ENCODE measurements at places on chromosomes 4 and X. TPM values are rescaled to one million over a fixed set of nuclear protein-coding genes. Genes with fewer than 3 reads are reported as not detected.

GRCh38 chr4:71262161-71262560 lies 76.7 kb upstream of the SLC4A4 start:
- DNase-seq, result no peak

Gene HMX1
- not detected for total RNA-seq

DNA sequence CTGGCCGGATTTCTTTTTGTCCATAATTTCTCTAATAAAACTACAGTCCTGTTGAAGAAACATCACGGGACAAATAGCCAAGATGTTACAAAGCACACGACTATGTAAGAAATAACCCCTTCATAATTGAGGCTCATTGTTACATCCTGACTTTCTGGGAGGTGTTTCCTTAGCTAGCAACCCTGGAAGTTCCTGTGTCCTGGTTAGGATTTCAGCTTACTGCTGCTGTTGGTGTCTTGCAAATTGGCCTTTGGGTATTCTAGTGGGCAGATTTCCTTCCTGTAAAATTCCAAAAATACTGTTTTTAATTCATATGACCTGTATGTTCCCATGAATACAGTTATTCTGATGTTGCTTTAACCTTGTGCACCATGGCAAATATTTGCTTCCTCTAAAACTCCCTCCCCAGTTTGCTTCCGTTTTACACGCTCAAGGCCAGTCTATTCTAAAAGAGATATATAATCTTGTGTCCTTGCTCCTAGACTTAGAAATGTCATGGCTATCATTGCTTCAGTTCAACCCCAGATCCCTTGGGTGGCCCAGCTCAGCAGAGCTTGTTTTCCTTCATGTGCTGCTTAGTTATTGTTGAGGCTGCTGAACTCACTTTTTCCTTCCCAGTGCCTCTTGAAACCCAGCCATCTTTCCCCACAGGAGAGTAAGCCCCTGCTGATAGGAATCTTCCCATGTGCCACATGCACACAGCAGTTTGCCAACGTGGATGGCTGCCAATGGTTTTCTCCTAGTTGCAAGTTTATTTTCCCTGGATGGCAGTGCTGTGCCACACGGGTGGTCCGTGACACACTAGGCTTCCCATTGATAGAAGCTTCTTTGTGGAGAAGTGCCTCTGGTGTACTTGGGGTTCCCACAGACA lies 75.8 kb downstream of the TSPAN7 start:
- DNase-seq, result no peak

Gene RASGEF1B
- not detected for total RNA-seq

- no peak for DNase-seq
Measured at GRCh38 chrX:112863850-112864249, 23.2 kb upstream of the AMOT start.

GRCh38 chr4:70280567-70280966 lies 38.2 kb downstream of the CSN3 start:
- no peak for DNase-seq

DNA sequence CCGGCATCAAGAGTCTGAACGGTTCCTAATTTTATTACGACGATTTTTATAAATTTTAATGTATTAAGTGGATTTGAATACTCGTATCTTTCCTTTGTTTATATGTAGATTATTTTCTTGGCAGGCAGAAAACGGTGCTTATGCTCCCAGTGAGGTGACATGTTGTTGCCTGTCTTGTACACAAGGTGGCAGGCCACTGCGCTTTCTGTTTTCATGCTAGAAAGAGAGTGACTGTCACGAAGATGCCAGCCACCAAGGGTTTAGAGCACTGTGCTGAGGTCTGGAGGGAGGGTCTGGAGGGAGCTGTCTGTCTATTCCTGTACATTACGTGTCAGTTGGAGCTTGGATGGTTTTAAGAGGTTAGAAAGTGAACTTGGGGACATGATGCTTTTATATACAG lies 87.7 kb downstream of the SHROOM2 start:
- peak; percentile 18 for DNase-seq

- no peak for DNase-seq
Measured at GRCh38 chrX:38220024-38220414, 652 bp downstream of the SRPX start.

Gene GUCY1A1
- total RNA-seq, result 0.57 TPM

- no peak for DNase-seq
Measured at GRCh38 chrX:110600745-110601310, 194.8 kb downstream of the CHRDL1 start.

DNA sequence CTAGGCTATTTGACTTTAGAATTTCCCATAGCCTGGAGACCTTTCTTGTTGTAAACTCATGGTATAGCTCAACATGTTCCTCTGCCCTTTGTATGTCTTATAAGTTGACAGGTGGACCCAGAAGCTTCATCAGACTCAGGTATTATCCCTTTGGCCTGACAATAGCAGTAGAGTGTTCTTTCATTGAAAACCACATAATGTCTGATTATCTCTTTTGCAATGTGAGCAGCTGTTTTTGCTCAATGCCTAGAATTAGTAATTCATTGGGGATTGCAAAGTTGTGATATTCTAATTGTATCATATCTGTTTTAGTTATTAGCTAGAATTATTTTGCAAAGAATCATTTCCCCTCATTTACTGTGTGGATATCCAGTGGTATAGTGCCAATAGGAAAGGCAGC lies 27.5 kb downstream of the TBC1D19 start:
- no peak for DNase-seq

GRCh38 chr4:73258436-73258685 lies 237 bp downstream of the ANKRD17 start:
- DNase-seq, result no peak

DNA sequence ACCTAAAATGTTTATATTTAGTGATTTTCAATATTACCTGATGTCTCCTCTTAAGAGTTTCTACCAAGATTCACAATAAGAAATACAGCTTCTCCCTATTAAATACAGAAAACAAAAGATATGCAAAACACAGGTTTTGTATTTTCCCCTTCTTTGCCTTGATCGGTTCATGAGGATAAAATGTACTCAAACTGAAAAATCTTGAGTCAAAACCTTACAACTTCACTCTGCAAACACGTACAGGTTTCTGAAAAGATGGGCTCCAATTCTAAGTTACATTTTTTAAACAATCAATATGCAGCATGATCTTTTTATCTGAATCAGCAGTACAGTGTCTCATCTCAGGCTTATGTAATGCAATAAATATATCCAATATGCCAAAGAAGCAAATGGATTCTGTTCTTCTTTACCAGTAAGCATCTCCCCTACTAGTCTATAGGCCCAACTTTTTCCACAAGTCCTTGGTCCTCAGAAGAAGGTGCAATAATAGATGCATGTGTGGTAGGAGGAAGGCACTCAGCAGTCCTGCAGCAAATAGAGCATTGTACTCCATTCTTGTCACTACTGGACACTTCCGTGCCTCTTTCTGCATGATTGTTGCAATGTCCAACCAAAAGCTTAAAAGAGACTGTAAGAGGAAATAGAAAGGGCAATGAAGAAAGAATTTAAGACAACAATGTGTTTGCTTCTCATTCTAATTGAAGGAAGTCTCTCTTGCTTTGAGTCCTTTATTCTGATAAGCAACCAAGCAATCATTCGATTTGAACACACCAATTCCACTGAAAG lies 3.2 kb downstream of the MAPK10 start:
- DNase-seq, result no peak

Gene TMEM144
- 6.0 TPM for total RNA-seq

DNA sequence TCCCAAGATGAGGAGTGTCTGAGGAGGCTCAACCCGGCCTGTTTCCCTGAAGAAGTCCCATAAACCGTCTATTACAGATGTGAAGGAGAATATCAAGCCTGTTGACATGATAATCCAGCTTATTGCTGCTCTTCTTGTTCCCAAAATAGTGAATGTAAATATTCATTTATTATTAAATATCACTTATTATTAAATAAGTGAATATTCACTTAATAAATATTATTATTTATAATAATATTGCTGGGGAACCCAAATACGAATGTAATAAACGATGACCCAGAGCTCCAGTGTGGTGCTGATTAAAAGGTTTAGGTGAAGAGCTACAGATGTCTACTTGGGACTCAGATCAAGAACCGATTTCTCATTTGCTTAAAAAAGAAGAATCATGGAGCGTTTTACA lies 23.8 kb upstream of the SORBS2 start:
- no peak for DNase-seq
